ENCODE measurements at places on chromosomes 13 and 19.

DNA sequence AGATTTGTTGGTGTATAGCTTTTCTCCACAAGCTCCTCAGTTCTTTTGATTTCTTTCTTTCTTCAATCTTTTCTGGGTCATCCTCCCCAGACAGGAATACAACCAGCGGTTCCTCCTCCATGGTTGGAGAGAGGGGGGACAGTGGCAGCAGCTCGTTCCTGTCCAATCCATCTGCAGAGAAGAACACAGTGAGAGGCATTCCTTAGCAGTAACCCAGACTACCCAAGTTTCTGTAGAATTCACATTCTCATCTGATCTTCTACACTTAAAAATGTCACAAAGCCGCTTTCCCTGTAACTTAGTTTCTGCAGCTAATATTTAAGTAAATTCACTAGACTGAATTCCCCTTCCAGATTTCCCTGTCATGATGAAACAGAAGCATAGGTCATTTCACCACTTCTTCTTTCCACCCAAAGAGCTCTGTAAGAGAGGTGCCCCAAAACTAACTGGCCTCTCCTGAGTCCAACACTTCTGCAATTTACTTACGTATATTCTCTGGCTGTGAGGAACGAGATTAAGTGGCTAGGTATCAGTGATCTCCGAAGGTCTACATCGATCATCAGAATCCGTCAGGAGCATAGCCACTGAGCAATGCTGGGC is 171.9 kb downstream of the TBC1D4 start:
- no peak for DNase-seq

GRCh38 chr19:16184665-16185122 is 516 bp upstream of the FAM32A start:
- DNase-seq, result no peak

- no peak for DNase-seq
These were observed 323.0 kb downstream of the NDFIP2 start for GRCh38 chr13:79803989-79804388.

DNA sequence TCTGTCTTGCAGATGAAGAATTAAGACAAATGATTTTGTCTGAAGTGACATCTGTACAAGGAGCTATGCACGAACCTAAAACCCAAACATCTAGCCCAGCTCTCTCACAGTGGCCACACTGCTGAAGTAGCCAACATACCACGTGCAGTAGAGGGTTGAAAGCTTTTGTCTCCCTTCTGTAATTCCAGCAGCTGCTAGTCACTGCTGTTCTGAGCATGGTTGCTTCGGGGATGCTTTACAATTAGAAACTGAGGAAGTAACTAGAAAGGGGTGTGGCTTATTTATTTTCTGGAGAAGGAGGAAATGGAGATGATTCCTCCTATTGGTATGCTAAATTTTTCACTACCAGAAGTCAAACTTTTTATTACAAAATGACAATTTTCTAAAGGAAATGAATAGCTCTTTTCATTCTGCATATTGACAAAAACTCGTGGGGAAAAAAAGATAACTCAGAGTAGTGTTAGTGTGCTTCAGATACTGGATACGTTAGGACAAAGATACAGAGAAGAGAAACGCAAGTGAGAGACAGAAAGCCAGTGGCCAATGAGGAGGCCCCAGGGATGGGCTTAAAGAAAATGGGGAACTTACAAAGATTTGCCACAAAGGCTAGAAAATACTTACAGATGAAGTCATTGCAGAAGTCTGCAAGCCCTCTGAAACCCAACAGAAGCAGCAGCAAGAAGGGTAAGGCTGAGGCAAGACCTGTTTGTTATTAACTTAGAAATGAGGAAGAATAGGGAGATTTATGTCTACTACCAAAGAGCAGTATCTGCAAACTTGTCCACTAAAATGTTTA is 192.7 kb upstream of the MIR17HG start:
- DNase-seq, result no peak

DNA sequence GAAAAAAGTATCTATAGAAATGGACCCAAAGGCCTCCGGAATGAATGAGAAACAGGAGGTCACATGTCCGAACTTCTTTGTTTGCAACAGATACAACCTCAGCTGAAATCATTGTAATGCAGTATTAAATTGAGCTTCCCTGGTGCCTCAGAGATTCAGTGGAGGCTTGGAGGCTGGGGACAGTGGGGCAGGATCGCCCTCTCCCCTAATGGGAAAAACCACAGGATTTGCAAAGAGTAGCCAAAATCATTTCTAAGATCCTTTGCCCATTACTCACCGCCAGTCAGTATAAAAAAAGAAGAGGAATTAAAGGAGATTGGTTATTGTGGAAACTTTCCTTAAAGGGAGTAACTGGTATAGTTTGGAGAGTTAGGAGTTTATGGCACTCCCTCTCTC is 30.4 kb upstream of the IRS2 start:
- no peak for DNase-seq
